Activated CD4-positive, alpha-beta T cell treated with anti-CD3 and anti-CD28 coated beads, Interleukin-2, Interleukin-6, amounts not matched to agents 100 ng/mL and 50 ng/mL, durations not matched to agents 16 hours and 8 hours (primary cell): ENCODE measurements at places on chromosomes 1 and 21.

- DNase-seq, result peak; percentile 67
Measured at GRCh38 chr1:243287652-243288051, 31.8 kb downstream of the SDCCAG8 start.

DNA sequence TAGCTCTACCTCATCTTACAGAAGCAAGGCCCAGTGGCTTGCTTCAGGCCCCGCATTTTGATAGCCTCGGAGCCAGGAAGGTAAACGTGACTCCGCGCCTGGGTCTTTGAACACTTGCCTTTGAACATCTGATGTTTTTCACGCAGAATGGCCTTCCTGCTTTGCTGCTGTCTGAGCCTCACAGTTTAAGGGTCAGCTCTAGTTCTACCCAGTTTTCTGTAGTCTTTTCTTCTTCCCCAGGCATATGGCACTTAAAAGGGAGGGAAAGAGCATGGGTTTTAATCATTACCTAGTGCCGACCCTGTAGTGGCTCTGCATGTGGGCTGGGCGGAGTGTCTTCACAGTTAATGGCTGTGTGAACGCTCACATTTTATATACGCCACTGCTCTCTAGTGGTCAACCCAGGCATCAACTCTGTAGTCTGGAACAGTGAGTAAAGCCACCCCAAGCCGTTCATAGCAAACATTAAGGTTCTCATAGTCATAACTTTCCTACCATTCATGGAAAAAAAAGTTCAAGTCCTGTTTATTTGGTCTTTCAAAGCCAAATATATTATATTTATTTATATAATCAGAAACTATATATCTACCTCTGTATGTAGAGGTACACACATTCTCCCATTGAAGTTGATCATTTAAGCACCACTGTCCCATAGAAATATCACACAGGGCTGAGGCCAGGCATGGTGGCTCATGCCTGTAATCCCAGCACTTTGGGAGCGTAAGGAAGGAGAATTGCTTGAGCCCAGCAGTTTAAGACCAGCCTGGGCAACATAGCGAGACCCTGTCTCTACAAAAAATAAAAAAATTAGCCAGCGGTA, 78.1 kb downstream of the IER5 start:
- DNase-seq, result peak; percentile 81

- no peak for DNase-seq
Measured at GRCh38 chr1:215083383-215083961, 935 bp downstream of the KCNK2 start.

- no peak for DNase-seq
Measured at GRCh38 chr1:87918398-87918797, 589.7 kb downstream of the LMO4 start.

DNA sequence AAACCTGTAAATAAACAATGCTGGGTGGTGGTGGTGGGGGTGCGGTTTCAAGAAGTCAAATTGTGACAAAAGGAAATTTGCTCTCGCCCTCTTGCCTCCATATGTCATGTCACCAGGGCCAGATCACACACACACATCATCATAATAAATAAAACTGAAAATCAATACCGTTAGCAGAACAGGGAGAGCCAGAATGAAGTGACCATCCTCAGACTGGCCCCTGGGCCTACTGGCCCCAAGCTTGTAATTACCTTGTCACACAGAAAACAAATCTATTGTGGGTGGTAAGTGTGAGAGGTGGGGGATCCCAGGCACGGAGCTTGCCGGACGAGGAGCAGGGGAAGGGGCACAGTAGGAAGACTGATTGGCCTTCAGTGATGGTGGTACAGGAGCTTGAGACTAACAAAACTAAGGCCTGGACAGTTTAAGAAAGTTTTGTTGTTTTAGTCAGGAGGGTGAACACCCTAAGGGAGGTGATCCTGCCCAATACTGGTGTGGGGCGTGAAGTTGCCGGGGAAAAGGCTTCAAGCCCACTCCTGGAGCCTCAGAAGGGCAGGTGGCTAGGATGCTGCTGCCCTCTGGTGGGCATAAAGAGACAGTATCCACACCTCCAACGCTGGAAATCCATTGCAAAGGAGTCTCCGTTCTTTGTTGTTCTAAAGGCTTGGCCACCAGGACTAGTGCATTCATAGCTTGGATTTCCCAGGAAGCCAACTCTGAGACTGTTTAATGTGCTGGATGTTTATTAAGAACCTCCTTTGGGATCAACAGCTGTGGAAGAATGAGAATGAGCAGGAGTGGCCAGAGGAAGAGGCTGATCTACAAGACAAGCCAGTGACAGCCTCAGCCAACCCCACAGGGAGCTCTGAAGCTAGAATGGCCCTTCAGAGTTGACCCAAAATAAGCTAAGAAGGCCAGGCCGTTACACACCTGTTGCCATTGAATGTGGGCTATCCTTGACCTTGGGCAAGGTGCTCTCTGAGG, 8.1 kb upstream of the C1orf216 start:
- peak; percentile 55 for DNase-seq

DNA sequence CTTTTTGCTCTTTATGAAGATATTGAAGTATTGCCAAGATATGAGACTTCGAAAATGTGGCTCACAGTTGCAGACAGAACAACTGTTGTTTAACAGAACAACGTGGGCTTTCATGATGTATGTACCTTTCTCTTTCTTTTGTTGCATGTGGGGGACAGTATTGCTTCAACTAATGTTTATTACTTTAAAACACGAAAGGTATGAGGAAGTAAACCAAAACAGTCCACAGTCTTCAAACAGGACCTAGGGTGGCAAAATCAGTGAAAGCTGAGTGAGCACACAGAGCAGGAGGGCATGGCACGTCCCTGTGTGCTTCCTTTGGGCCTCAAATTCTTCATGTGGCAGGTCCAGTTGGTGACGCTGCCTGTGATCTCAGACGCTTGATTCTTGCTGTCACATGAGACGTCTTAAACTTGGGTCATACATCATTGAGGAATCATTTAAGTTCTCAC, 7.8 kb upstream of the CHAF1B start:
- DNase-seq, result no peak

DNA sequence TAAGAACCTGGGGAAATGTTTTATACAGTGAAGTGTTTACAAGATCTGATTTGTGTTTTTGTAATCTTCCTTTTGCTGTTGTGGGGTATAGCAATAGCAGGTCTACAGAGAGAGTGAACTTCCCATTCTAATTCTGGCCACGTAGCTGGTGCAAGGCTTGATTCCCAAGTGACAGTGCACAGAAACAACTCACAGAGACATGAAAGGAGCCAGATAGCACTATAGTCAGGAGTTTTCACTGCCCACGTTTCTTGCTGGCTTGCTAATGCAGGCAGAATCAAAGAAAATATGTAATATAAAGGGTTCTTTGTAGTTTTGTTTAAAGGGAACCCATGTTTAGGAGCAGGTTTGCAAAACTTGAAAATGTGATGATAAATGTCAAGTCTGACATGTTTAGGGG, 170.9 kb upstream of the IVNS1ABP start:
- DNase-seq, result no peak

- peak; percentile 86 for DNase-seq
Measured at GRCh38 chr1:84959294-84959693, 37.6 kb downstream of the MCOLN2 start.

DNA sequence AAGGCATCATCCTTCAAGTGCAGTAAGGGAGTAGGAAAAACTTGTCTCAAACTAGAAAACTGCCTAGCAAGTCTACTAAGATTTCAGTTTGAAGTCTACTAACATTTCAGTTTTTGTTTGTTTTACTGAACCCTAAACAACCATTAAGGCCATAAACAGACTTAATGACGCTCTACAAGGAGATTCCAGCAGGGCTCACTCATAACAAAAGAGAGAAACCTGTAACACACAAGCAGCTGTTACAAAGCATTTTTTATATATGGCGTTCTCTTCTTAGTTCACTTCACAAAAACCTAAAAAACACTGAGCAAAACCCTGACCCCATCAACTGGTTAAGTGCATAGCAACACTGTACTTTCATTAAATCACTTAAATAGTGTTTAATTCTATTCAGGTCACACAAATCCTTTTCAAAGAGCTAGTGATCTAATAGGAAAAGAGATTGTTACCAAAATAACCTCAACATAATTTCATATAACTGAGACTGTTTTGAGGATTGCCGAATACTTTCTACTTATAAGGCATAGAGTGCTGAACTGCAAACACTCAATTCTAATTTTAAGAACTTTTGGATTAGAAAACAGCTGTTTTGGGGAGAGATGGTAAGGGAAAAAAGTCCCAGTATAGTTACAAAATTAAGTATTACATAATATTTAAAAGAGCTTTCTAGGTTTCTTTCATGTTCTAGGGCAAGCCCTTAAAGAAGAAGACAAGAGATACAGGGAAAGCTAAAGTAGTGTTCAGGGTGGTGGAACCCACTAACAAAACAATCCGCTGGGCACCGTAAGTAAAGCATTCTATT, 1.4 kb downstream of the B3GALNT2 start:
- peak; percentile 34 for DNase-seq
